ENCODE measurements at places on chromosomes 6 and 20.

DNA sequence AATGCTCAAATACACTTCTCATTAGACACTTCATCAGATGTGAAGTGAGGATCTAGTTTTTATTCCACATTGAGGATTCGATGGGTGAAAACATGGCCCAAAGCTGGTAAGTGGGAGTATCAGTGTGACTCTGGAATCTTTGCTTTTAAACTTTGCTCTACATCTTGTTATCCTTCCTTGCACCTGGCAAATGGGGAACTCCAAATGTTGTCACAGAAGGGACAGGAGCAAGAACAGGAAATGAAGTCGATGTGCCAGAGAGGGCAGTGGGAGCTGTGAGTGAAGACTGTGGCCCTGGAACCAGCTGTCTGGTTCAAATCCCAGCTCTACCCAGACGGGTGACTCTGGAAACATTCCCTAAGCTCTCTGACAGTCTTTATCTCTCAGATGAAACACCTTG is 86.7 kb upstream of the AGPAT4 start:
- DNase-seq: no peak

DNA sequence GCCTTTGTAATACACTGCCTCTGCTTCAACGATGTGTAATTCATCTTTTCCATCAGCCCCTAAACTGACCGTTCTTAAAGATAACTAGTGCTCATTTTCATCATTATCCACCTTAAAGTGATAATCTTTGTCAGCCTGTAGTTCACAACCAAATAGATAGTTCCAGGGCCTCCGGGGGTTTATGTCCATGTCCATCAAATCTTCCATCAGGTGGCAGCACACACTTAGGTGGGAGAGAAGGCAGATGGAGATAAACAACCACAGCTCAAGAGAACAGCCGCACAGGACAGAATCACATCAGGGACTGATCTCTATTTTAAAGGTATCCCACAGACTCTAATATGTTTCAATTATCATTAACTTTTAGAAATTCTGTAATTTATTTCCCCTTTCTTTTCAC is 90.9 kb downstream of the LMBRD1 start:
- no peak for DNase-seq

GRCh38 chr6:21420146-21420878 is 173.2 kb upstream of the SOX4 start:
- DNase-seq: no peak

DNA sequence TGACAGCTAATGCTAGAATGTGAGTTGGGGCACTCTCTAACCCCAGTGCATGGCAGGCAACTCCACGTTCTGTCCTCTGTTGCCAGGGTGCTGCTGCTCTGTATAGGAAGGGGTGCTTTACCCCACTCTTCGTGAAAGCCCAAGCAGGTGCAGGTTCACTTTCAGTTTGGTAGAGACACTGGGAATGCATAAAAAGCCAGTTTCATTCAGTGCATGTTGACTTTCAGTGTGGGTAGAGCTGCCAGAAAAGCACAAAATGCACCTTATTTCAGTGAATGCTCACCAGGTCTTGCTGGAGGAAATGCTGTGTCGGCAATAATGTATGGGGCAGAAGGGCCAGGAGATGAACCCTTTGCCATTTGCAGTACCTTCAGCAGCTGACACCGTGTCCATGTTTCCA is 62.1 kb upstream of the ADGRB3 start:
- DNase-seq: no peak

DNA sequence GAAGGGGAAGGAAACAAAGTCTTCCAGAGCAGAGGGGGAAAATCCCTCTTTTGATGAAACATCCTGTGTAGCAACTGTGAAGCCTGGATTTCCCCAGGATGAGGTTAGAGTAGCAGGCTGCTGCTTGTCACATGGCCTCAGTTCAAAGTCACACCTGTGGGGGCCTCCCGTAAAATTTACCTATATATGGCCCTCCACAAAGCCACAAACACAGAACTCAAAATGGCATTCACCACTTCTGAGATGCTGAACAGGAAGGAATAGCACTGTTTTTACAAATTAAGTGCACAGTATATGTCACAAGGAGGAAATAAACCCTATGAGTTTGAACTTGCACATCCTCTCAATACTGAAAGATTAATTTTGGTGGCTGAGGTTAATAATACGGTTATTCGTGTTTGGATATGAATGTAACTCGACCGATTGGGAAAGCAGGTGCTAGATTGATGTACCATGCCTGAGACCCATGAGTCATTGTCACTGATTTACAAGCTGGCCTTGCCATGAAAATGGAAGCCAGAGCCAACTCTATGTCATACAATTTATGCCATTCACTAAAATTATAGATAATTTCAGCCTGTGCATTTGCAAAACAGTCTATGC is 70.6 kb downstream of the SGK1 start:
- no peak for DNase-seq

DNA sequence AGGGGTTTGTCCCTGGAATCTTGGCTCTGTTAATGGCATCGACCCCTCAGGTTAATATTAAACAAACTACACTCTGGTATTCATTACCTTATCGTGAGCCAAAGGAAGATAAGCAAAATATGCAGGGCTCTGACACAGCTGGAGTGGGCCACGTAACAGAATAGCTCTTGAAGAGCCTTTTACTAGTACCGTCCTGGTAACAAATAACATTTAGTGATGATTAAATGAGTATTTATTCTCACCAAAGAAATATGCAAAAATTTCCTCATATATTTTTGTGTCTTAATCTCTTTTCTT is 20.1 kb upstream of the UTRN start:
- DNase-seq: no peak

Measured in RKO (cell line).